ENCODE measurements at places on chromosomes 12 and 14.
A peak's percentile ranks its signal among the peaks of the same experiment; 100 is the strongest.

- DNase-seq, result no peak
Observed at GRCh38 chr14:56333359-56334292, 215.4 kb downstream of the PELI2 start.

DNA sequence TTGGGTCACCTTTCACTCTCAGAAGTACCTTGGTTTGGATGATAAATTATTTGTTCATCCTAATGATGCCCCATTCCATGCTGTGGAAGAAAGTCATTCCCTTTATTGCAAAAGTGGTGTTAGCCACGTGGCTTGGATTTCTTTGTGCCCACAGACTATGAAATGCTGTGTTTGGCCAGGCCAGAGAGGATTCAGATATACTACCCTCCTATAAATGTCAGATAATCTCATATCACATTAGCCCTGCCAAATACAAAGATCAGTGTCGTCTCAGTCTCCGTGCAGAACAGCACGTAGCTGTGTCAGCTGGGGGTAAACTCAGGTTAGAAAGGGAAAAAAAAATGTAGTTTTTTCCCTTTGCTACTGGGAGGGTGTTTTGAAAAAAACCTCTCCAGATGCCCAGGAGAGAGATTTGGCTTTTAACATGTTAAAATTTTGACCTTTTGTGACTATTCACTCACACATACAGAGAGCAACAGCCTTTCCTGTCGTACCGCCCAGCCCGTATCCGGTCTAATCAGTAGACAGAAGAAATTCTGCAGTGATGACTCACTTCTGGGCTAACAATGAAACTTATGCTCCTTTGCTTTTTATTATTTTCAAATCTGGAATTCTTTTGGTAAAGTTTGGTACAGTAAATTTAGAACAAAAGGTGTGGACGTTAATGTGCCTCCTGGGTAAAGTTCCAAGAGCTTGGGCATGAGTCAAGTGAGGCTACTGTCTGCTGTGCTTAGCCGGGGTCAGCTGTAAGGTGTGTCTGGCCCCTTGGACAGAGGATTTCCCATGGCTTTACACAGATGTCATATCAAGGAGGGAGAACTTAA, 8.5 kb upstream of the PTPRB start:
- DNase-seq, result no peak

- no peak for DNase-seq
Observed at GRCh38 chr14:100741966-100742365, 15.3 kb downstream of the DLK1 start.

DNA sequence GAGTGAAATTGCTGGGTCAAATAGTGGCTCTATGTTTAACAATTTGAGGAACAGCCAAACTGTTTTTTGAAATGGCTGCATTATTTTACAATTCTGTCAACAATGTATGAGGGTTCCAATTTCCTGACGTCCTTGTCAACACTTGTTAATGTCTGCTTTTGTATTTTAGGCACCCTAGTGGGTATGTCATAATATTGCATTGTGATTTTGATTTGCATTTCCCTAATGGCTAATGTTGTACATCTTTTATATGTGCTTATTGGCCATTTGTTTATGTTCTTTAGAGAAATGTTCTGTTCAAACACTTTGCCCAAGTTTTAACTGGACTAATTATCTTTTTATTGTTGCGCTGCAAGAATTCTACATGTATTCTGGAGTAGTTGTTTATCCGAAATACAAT, 93.2 kb downstream of the GPR65 start:
- no peak for DNase-seq

- no peak for DNase-seq
Observed at GRCh38 chr14:26987744-26988363, 390.0 kb upstream of the NOVA1 start.

DNA sequence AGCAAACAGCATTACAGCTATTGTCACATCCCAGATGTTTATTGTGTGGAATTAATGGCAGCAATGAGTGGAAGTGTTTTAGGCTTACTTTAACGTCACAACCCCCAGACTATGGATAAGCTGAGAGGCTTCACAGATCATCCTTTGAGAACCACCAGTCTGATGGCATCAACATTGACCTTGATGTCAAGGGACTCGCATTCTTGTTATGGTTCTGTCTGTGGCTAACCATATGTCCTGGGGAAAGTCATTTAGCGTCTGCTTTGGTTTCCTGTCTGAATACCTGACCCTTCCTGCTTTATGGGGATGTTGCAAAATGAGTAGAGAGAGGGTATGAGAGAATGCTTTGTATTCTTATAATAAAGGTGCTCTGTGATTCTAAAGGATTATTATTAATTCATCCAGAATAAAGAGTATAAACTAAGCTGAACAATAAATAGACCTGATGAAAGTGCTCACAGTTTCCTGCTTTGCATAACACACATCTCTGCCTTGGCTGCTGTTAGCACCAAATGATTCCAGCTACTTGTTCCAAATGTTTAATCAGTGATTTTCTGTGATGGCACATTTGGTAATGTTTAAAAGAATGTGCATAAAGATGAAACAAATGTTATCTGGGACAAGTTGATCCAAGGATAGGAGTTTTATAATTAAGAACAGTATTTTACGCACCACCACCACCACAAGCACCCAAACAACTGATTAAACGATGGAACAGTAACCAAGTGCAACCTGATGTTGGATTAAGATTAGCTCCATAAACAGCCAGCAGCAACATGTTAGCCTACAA, 116.9 kb upstream of the LRIG3 start:
- DNase-seq, result no peak

DNA sequence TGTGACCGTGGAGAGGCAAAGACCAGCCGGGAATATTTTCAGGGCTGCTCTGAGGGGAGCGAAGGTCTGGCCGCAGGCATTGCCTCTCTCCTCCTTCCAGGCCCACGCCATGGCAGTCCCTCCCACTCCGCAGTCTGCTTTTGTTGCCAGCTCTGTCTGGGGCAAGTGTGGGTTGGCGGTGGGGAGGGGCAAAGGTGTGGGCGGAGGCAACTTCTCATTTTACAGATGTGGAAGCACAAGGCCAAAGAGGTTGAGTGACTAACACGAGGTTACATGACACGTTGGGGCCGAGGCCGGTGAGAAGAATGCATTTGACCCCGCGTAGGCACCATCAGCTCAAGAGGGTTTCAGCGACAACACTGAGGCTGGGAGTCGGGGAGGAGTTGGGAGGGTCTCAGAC, 6.1 kb upstream of the FAIM2 start:
- no peak for DNase-seq

DNA sequence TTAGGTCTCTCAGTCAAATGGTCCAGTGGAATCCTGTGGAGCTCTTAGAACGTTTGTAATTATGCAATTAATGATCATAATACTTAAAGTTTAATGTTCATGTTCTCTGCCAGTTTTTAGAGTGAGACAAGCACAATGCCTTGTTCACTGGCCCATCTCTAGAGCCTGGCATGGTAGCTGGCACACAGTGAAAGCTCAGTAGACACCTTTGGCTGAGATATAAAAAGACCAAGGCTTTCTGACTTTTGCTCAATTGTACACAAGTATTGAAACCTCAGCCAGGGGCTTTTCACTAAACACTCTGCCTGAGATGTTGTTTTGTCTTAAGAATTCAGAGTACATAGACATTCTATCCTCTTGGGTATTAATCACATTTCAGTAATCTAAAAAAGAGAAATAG, 241.8 kb upstream of the ATP2B1 start:
- no peak for DNase-seq

GRCh38 chr14:77175843-77176242, 5.8 kb upstream of the TMEM63C start:
- DNase-seq, result no peak

DNA sequence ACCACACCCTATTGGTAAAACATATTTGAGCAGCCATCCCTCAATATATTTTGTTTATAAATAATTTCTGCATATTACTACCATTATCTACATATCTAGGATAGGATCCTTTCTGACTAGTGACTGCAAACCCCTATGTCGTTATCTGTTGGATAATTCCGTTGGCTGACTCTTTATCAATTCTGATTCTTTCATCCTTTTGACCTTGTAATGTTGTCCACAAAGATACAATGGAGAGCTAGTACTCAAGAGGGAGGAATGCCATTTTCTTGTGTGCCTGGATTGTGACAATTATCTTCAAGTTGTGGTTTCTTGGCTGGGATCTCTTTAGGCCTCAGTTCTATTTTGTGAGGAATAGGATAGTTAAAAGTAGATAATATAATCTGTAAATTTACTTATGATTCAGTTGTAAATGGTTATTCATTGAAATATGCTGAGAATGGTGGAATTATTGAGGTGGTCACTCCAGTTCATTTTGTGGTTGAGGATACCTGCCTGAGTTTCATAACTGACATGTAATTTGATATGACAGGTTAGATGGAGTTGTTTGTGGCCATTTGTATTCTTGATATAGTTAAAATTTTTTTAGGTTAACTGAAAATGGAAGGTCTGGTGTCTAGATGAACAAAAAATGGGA, 10.1 kb downstream of the CHST11 start:
- DNase-seq, result no peak

- no peak for DNase-seq
Observed at GRCh38 chr14:77314539-77315457, 5.9 kb downstream of the POMT2 start.

- DNase-seq, result no peak
Observed at GRCh38 chr14:80003138-80003537, 208.2 kb downstream of the DIO2 start.

DNA sequence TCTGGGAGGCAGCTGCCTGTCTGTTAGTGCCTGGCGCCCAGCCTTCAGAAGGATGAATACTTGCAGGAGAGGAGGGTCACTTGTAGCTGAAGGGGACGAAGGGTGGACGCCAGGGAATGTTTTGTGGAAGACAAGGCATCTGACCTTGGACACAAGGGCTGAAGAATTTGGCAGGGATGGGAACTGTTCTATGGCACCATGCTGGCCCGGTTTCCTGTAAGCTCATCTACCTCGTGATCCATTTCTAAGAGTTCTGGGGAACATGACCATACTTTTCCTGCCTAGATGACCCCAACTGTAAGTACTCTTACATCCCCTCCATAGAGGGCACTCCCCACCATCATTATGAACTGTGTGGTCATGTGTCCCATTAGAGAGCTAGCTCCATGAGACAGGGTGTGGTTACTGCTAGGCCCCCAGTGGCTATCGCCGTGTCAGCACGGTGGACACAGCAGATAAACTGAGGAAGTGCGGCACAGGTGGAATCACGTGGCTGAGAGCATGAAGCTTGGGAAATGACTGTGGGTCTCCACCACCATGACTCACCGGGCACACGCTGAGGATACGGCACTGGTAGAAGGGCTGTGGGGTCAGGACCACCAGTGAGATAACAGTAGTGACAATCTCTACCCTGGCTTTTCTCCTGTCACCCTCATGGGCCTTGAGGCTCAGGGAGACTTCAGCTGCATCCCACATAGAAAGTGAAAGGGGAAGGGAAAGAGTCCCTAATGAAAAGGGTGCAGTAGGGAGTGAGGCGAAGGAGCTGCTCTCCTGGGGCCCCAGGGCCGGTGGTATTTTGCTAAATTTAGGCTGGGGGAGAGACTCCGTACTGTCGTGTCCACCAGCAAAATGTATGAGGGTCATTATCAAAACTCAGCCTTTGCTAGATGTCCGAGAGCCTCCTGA, 252.6 kb downstream of the FOXN3 start:
- peak; percentile 17 for DNase-seq

- no peak for DNase-seq
Observed at GRCh38 chr14:53792909-53793308, 163.7 kb downstream of the BMP4 start.

GRCh38 chr12:54220567-54220966, 31.8 kb upstream of the SMUG1 start:
- no peak for DNase-seq

DNA sequence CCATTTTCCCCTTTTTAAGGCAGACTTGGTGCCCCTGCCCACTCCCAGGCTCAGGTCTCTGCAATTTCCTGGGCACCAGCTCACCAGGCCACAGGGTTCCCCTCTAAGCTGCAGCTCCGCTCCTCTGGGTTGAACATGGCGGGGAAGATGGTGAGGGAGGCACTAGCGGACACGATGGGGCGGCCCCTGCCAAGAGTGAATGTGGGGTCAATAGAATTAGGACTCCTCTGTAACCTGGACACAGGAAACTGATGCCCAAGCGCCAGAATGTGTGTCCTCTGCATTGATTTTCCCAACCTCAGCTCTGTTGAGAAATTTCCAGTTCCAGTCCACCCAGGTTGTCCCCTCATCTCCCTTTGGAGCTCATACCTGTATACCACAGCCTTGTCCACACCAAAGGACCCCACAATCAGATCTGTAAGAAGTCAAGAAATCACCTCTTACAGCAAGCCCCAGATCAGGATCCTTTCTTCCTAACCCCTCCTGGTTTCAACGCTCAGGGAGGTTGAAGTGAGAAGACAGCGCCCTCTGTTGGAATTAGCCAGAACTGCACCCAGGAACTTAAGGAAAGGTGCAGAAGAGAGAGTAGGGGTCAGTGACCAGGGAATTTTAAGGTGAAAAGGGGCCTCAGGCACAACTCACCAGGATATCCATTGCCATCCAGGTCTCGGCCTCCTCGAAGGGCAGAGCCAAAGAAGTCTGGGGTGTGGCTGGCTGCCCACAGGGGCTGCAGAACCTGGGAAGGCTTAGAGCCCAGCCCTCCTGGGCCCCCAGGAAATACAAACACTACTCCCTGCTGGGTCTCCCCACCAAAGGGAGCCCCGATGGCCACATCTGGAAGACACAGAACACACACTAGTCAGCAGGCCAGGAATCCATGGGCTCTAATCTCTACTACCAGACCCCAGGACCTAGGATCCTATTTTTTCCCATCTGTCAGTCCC, 14.7 kb downstream of the ITGA5 start:
- DNase-seq, result no peak

DNA sequence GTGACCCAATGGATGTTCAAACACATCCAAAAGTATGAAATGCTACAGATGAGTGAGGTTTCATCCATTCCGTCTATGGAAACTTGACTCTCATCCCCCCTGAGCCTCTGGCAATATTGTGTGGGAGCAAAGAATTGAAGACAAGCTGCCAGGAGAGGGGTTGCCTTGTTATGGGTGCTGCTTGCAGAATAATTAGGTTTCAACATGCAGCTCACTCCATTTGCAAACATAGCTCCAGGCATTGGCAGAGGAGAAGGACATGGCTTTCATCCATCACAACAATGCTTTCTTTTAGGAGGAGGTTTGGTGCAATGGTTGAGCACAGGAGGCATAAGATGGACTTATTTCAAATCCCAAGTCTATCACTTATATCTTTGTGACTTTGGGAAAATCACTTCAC, 220.7 kb upstream of the SRRM4 start:
- DNase-seq, result no peak

GRCh38 chr14:51521764-51522163, 129.9 kb upstream of the FRMD6 start:
- DNase-seq, result no peak

DNA sequence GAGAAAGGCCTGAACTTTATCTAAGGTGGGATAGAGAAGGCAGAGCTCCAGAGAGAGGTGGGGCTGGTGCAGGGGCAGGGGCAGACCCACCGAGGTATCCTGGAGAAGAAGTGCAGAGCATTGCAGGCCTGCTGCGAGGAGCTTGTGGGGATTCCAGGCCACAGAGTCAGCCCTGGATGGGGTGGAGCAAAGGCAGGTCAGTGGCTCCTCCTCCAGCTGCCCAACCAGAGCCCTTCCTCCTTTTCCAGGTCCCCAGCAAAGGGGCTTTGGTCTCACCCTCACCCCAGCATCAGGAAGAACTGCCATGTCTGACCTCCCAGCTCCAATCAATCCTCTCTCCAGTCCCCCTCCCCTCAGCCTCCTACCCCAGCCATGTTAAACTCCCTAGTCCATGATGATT, 19.8 kb upstream of the ZNF740 start:
- DNase-seq, result no peak

Measured in stimulated activated naive B cell treated with anti-CD40 and anti-IgM and Interleukin-4, amounts not matched to agents 10 μg/mL and 1 μg/mL and 100 μg/mL, for 72 hours (primary cell).